ENCODE measurements at places on chromosomes 1 and 21.

GRCh38 chr1:155070721-155071569 is 7.4 kb downstream of the EFNA4 start:
- DNase-seq: no peak

DNA sequence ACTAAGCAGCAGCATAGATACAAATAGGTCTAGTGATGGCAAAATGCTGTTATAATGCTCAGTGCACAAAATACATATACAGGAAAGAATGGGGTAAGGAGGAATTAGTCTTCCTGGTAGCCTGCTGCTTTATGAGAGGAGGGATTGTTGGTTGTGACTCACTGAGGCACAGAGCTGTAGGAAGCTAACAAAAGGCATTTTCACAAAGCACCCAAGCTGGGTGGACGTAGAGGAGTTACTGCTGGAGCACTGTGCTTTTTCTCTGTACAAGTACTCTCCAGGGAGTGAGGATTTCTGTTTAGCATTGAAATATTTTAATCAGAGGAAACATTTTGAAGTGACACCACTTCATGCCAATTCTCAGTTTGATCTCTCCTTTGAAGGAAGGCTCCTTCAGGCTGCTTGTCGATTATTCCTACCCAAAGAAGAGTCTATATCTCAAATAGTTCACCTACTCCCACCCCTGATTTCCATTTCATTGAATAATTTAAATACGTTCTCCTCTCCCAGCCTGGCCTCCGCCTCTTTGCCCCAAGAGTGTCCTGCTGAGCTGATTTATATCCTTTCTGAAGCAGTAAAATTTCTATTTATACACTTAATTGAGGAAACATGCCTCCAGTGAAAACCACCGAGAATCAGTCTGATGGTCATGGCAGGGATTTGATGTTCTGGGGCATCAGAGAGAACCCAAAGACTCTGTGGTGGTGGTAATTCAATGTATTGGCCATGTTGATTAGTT is 271.9 kb downstream of the HHAT start:
- DNase-seq: no peak

GRCh38 chr1:218890451-218890850 is 283.2 kb upstream of the LYPLAL1 start:
- DNase-seq: no peak

GRCh38 chr1:202247837-202248795 is 54.5 kb downstream of the LGR6 start:
- DNase-seq: no peak

- no peak for DNase-seq
These were observed 310.2 kb upstream of the ADAMTS5 start for GRCh38 chr21:27277110-27277509.

- no peak for DNase-seq
These were observed 13.4 kb upstream of the HSD11B1 start for GRCh38 chr1:209691237-209691636.

DNA sequence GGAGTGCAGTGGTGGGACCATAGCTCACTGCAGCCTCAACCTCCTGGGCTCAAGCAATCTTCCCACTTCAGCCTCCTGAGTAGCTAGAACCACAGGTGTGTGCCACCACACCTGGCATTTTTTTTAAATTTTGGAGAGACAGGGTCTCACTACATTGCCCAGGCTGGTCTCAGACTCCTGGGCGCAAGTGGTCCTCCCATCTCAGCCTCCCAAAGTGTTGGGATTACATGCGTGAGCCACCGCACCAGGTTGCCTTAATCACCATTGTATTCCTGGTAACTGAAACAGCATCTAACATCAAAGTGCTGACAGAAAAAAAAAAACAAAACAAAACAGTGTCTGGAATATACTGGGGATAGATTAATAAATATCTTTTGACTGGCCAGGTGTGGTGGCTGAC is 18.2 kb downstream of the RPL5 start:
- DNase-seq: no peak

- DNase-seq: no peak
These were observed 7.5 kb upstream of the SOX13 start for GRCh38 chr1:204065174-204065985.

DNA sequence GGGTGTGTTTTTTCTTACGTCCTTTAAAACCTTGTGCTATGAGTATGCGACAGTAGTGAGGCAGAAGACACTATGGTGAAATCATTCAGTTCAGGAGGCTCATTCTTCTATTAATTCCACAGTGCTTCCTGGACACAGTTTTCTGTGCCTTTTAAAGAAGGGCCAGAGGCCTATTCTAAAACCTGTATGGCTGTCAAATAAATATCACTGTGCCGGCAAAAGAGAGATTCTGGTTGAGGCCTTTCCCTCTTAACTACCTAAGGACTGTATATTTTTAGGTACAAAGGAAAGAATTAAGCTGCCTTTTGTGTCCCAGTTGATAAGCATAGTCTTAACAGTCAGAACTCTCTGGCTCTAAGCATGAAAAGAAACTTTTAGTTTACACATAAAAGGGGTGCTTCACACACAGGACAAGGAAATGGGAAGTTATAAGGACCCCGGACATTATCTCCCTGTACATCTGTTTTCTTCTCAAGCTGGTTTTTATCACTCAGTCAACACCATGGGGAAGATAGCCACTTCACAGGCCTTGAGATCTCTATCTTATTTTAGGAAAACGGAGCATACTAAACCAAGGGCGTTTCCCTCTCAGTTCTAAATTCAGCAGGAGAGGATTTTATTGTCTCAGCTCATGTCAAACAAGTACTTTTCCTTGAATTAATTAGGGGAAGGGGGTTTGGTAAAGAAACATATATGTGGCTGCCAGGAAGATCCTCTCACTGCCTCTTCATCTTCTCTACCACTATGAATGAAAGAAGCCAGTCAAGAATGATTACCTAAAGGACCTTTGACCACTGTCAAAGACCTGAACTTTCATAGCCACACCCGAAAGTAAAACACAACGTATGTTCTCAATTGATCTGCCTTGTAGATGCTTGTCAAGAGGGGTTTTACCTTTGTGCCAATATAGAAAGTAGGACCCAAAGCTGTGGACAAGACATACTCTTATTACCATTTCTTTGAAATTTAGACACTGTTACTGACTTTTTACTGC is 71.4 kb upstream of the HSPA13 start:
- no peak for DNase-seq

GRCh38 chr1:3308053-3308452 is 146.4 kb upstream of the ARHGEF16 start:
- DNase-seq: no peak

GRCh38 chr1:109383087-109383779 is 14.5 kb downstream of the SORT1 start:
- DNase-seq: no peak

GRCh38 chr1:154987326-154987725 is 4.2 kb downstream of the FLAD1 start:
- no peak for DNase-seq

GRCh38 chr1:83970802-83971201 is 28.1 kb downstream of the TTLL7 start:
- DNase-seq: no peak

All from fibroblast of the conjunctiva (primary cell).